ENCODE measurements at places on chromosomes 7 and 10. TPM values are rescaled to one million over a fixed set of nuclear protein-coding genes. Genes with fewer than 3 reads are reported as not detected.

- no peak for DNase-seq
These were observed 213.6 kb downstream of the CDC14C start for GRCh38 chr7:49137978-49138377.

DNA sequence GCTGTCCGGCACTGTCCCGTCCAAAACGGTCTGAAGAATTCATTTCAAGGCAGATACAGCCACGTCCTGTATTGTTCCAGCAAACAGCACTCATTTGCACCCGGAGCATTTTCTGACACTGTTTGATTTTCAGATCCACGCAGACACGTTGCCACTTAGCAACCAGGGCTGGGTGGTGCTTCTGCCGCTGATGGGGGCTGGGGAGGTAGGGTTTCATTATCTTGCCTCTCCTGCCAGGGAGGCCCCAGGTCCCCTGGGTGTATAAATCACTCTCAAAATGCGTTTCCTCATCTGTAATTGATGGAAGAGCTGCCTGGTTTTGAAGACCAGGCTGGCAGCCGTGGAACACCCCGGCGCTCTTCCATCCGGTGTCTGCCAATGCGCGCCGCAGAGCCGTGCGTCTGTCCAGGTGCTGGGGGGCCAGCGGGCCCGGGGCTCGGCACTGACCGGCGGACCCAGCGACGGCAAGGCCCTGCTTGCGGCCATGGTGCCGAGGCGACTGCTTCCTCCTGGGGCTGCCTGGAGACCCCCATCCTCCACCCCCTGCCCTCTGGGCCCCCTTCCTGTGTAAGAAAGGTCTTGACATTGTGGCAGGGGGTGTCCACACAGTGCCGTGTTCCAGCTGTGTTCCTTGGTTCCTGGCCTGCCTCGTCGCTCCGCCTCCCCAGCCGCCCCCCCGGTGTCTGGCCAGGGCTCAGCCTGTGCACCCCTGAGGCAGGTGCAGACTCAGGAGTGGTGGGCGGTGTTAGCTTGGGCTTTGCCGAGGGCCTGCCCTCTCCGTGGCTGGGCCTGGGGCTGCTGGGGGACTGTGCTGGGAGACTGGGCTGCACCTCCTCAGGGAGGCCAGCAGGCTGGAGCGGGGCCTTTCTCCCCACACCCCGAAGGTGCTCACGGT is 16.6 kb downstream of the ADGRA1 start:
- DNase-seq: no peak

- peak; percentile 76 for DNase-seq
These were observed 842 bp upstream of the SKIDA1 start for GRCh38 chr10:21526188-21526859.

DNA sequence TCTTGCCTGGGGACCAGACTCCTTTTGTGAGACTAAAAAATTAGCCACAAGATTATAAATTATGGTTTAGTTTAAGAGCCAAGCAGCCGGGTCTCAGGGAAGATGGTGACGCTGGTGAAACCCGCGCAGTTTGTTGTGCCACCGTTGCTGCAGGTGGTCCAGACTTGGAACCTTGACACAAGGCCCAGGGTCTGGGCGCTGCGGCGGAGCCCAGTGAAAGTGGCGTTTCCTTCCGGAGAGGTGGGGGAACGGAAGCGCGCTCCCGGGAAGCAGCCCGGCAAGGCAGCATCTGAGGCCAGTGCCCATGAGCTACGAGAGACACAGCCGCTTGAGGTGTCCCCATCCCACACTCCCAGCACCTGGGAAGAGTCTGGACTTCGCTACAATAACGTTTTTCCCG is 131.6 kb downstream of the SKIDA1 start:
- DNase-seq: no peak

DNA sequence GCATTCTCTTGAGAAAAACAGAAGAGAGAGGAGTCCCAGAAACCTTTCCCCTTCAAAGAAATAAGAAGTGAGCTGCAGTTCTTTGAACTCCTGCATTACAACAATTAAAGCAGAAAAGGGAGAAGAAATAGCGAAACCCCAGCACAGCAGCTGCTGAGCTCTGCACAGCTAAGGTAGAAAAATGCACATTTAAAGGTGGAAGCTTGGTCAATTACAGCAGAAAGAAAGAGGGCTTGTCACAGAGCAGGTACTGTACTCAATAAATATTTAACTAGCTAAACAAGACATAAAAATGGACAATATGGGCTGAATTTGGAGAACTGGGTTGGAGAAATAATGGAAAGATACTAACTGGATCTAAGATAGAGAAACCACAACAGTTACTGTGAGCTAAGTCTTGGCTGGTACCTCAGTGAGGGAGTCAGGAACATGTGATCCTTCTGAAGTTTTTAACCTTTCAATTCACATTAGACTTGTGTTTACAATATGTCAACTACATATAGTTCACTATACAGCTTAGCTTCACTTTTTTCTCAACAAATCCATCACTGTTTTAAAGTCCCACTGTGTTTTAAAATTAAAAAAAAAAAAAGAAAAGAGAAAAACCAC is 332.5 kb downstream of the ELMO1 start:
- no peak for DNase-seq

GRCh38 chr7:2820508-2820934 is 23.6 kb downstream of the GNA12 start:
- peak; percentile 98 for DNase-seq

GRCh38 chr7:89623018-89623672 is 531.1 kb upstream of the STEAP1 start:
- peak; percentile 17 for DNase-seq

DNA sequence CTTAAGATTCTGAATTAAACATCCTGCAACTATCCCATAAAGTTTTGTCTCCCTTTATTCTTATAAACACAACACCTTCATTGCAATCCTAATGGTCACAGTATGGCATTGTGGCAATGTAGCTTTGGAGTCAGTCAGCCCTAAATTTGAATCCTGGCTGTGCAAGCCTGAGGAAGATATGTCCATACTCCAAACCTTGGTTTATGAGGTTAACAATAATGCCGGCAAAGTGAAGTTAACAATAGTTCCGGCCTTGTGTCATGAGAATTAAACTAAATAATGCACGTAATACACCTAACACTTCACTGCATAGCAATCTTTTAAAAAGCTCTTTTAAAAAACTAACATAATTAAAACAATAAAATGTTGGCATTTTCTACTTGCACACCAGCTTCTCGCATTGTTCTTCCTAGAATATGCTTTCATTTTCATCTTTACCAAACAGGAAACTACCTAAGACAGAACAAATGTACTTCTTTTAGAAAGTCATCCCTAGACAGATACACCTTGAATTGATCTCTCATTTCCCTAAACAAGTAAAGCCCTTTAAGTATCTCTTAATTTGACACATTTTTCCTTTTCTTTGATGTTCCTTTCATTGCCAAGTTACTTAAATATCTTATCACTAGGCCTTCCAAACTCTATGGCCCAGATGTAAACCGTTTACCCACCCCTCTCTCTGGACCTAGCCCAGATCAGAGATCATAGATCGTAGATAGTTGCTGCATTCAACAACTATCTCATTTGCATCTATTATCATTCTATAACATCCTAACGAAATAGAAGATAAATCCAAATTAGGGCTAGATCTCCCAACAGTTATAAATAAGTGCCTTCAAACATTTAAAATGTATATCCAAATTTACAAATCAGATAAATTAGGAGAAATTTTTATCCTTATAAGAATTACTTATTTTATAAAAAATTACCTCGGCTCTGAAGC is 66.7 kb downstream of the CREB3L2 start:
- DNase-seq: no peak

DNA sequence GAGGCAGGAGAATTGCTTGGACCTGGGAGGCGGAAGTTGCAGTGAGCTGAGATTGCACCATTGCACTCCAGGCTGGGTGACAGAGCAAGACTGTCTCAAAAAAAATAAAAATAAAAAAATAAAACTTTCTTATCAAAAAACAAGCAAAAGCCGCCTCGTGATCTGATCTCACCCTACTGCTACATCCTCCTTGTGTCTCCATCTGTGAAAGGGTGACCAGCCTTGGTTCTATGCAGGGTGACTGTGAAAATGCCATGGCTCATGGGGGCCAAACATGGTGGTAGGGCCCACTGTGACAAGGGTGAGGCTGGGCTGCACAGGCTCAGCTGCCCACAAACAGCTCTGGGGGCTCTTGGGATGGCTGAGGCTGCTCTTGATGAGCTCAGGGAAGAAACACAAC is 968 bp upstream of the OPN4 start:
- DNase-seq: no peak

DNA sequence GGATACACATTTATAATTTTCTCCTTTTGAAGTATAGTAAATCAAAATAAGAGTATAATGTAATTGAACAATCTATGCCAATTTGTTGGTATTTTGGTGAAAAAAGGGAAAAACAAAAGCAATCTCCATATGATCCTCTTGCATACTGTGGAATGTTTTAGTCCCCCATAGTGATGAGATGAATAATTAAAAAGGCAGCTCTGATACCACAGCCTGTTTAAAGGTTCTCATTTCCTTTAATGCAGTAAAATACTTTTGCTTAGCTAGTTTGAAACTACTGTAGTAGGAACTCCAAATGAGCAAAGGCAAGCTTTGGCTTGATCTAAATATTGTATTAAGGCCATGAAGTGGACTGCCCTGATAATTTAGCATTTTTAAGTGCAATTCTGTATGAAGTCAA is 77.6 kb downstream of the VTI1A start:
- DNase-seq: peak; percentile 16

Gene ARHGAP19
- 12.4 TPM for total RNA-seq

Gene TMEM229A
- total RNA-seq: not detected

Gene CABCOCO1
- total RNA-seq: 3.6 TPM
